Activated naive CD8-positive, alpha-beta T cell treated with anti-CD3 and anti-CD28 coated beads for 36 hours (primary cell): ENCODE measurements at places on chromosomes 6 and 20.
A peak's percentile ranks its signal among the peaks of the same experiment; 100 is the strongest.

- peak; percentile 79 for DNase-seq
Observed at GRCh38 chr6:43771210-43771857, 1.3 kb downstream of the VEGFA start.

DNA sequence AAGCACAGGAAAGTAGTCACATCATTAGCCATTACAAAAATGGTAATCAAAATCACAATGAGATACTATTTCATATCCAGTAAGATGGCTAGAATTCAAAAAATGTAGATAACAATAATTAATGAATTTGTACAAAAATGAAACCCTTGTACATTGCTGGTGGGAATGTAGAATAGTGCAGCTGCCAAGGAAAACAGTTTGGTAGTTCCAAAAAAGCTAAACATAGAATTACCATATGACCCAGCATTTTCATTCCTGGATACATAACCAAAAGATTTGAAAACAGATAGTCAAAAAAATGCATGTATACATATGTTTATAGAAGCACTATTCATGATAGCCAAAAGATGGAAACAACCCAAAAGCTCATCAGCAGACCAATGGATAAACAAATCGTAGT, 251.1 kb upstream of the RAB32 start:
- DNase-seq: no peak

GRCh38 chr6:74642101-74642500, 563.8 kb downstream of the COL12A1 start:
- no peak for DNase-seq

DNA sequence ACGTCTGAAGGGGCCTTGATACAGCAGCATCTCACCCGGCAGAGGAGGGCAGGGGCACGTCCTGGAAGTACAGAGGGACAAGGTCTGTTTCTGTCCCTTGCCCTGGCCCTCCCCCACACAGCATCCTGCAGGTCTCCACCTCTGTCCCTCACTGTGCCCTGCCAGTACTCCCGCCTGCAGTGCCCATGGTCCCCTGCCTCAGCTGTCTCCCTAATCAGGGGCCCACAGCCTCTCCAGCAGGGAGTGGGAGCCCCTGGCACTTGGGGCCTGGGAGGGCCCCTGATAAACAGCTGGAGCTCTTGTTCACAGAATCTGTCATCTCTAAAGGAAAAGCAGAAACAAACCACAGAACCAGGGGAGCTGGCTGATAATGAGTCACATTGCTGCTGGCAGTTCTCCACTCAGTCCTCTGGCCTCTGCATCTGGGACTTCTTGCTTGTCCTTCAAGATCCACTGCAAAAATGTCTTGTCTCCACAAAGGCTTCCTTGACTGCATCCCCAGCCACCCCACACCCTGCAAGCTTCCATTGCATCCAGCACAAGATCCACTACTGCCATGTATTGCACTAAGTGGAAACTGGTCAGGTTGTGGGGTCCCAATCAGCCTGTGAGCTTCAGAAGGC, 33.2 kb upstream of the TAF8 start:
- peak; percentile 67 for DNase-seq

GRCh38 chr6:16657768-16658167, 103.5 kb downstream of the ATXN1 start:
- no peak for DNase-seq

GRCh38 chr6:28940294-28940857, 16.6 kb upstream of the TRIM27 start:
- DNase-seq: peak; percentile 61

DNA sequence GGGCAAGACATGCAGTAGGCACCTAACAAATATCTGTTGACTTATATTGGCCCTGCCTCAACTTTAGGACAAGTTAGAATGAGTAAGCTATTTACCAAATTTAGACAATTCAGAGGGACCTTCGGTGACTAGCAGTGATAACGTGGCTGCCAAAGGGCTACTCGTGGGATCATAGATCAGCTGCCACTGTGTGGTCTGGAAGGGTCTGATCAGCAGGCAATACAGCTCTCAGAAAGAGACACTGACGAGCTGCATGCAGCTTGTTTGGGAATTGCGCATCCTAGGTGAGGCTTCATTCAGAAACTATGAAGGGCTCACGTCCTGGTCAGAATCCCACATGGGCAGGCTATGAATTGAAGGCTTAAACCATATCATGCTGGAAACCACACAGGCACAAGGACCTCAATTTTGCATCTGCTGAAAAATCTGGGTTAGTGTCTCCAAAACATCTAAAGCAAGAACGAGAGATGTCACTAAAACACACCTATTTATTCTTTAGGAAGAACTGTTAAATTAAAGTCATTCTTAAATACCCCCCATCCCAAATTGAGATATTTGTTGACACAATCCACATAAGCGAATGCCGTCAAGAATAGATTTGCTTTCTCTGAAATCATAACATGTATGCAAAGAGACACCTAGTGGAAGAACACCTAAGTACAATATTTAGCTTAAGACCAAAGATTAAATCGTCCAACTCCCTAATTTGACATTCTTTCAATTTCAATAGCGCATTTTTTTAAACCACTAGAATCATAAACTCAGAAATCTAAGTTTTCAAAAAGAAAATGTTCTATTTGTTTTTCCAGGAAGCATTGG, 79.6 kb downstream of the IPCEF1 start:
- DNase-seq: no peak

- no peak for DNase-seq
Observed at GRCh38 chr20:6381887-6382286, 259.1 kb upstream of the FERMT1 start.

GRCh38 chr20:25328954-25329498, 61.6 kb downstream of the ABHD12 start:
- no peak for DNase-seq

- no peak for DNase-seq
Observed at GRCh38 chr6:128204616-128205015, 303.8 kb upstream of the THEMIS start.

DNA sequence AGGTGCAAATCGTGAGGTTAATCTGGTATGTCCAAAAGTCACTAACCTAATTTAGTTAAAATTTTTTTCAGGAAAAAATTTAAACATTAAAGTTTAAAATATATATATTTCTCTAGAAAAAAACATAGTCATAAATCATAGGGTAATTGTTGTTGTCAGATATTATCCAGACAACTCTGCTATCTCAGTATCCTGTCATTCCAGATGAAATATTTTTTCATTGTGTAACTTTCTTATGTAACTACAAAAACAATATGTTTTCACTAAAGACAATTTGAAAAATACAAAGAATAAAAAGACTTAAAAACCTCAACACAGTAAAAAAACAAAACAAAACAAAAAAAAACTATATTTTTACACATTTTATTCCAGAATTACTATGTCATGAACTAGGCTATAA, 57.6 kb downstream of the TENT5A start:
- DNase-seq: no peak

DNA sequence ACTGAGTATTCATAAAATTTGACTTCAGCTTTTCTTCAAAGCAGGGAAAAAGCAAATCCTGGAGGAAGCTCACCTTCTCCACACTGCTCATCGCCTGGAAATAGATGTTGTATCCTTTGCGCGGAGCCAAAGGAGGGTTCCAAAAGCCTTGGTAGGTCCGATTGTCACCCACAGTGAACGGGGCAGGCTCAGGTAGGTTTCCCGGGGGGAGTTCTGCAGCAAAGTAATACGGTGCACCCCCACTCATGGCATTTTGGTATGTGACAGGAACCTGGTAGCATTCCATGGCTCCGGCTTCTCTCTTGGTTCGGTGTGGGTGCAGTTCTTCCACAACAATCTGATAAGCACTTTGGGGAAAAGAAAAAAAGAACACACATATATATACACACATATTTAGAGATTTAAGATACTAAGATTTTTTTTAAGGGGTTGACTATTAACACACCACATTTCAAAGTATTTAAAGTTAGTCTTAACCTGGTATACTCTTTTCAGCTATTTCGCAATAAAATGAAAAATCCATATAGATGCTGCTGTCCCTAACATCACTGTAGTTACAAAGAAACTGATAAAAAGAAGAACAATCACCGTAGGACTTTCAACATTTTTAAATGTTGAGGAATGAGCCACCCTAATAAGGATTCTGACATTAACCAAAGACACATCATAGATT, 166.7 kb upstream of the THEMIS start:
- no peak for DNase-seq

DNA sequence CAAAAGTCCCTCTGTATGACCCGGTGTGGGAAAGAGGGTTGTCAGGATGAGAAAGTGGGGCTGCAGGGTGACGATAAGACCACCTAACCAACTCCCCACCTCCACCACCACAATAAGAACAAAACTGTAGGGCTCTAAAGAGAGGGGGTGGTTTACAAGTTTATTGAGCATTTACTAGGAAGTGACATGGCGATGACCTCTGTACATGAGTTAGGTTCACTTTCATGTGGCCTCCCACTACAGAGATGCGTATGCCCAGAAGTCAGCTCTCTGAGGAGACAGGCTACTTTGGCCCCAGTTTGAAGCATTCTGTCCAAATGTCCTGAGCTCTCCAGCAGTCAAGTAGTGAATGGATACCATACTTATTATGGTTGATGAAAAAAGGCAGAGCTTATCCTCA, 28.7 kb upstream of the PI16 start:
- DNase-seq: no peak

GRCh38 chr20:34543463-34544056, 15.0 kb upstream of the MAP1LC3A start:
- DNase-seq: no peak

GRCh38 chr6:100948381-100949133, 67.4 kb upstream of the ASCC3 start:
- DNase-seq: no peak

GRCh38 chr20:12570371-12570770, 438.4 kb upstream of the SPTLC3 start:
- no peak for DNase-seq

DNA sequence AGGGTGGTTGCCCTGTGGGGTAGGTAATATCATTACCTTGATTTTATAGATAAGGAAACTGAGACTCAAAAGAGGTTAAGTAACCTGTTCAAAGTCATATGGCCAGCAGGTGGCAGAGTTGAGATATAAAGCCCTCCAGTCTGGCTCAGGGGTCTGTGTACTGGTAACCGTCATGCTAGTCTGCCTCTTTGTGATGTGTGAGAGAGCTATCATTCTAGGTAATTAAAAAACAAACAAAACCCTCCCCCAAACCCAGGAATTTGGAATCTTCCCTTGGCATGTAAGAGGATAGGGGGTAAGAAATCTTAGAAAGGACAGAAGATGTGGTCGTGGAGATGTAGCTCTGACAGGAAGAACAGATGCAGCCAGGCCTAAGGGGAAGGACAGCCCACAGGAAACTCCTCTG, 206.0 kb downstream of the CDC5L start:
- DNase-seq: peak; percentile 53
